ENCODE measurements at places on chromosomes 5 and 9.

DNA sequence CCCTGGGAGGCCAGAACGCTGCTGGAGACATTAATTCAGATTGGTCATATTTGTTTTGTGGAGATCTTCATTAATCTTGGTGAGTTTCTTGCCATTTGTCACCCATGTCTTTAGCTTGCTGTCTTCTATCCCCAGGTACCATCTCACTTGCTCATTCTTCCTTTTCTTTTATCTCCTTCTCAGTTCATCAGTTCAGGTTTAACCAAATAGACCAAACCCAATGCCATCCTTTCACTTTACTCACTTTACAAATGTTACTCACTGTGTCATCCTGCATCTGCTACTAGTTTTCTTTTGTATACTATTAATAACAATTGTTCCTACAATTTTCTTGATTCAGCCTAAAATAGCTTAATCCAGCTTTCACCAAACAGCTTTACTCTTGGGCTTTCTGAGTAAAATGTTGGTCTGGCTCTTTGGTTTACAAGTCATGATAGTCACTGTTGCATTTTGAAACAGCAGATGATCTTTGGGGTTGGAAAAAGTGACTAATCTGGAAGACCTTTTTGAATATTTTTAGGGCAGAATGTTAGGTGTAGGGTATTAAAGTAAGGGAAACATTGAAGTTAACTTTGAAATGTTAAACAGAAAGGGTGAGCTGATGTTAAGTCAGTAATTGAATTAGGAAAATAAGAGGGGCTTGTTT, 246.9 kb downstream of the ZSWIM6 start:
- no peak for DNase-seq

GRCh38 chr9:116576386-116576785, 110.7 kb upstream of the TRIM32 start:
- DNase-seq = no peak

DNA sequence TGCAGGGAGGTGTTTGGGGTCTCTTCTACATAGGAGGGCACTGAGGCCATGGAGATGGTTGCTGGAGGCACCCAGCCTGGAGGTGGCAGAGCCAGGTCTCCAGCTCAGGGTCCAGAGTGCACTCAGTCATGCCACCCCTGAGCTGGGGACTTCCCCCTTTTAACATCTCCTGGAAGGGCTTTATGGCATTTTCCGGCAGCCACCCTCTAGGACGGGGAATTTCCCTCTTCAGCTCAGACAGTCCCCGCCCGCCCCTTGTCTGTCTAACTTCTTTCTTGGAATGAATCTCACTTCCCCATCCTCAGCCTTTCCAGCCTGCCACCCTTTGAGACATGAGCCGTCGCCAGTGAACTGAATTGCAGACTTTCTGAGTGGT, 49.9 kb downstream of the COL15A1 start:
- no peak for DNase-seq

DNA sequence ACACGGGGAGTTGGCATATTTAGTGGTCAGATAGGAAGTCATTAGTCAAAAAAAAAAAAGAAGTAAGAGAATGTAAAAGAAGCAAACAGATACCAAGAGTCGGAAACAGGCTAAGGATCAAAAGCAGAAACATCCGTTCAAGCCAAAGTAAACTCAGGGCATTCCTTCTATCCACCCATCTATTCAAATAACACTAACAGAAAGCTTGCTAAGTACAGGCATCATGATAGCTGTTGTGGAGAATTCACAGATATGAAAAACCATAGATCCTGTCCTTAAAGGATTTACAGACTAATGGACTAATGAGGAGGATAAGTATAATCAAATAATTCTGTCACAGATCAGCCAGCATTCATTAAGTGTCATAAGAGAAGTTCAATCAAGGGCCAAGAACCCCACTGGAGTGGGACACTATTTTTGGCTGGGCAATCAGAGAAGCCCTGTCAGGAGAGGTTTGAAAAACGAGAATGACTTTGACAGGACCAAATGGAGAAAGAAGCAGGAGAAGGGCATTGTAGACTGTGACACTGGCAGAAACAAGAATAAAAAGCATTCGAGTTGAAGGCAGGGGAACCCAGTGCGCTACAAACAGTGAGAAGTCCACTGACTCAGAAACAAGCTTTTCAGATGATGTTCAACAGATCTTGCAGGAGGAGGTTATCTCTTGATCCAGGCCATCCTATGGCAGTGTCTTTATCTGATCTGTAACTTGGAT, 154.2 kb upstream of the TSLP start:
- no peak for DNase-seq

DNA sequence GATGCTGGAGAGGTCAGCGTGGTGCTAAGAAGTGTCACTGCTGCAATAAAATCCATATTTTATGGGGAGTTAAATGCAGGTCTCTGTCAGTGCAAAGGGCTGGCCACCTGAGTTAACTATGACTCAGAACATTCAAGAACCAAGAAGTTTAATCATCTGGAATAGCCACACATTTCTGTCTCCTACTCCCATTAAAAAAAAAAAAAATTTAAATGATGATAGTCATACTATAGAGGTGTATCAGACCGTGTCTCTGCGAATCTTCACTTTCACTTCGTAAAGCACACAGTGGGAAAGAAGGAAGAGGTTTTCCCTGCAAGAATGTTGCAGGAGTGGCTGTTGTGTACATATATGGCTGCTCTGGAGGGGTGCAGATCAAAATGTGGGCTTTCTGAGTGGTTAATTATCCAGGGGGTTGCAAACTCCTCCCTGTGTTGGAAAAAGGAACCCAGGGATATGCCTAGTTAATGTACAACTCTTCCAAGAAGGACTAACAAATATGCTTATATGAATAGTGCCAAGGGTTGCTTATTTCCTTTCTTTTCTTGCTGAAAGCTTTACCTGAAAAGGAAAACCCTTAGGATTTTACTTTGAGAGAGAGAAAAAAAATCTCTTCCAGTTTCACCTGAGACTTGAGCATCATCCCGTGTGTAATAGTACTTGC, 1.5 kb downstream of the CDH6 start:
- peak; percentile 20 for DNase-seq

DNA sequence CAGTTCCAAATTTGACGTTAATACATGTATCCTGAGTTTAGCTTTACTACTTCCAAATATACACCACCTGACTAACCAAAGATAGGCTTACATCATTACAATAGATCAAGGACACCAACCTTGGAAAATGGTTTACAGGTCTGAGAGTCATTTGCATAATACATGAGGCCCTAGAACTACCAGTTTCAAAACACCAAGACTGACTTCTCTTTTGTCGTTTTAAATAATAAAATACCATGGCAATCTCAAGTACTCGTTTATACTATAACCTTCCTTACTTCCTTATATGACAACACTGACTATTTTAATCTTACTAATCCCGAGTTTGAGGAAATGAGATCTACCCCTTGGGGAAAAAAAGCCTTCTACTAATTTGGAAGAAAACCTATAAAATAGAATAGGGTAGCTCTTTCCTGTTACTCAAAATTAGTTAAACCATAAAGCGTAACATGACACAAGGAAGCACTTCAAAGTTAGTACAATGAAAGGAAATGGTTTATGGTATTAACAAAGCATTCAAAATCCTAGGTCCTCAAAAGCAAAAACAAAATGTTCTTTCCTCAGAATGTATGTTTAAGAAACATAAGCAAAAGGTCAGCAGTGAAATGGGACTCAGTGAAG, 42.1 kb downstream of the UBQLN1 start:
- DNase-seq = no peak

GRCh38 chr9:91156451-91157234, 205.1 kb downstream of the AUH start:
- no peak for DNase-seq

GRCh38 chr5:164048359-164048926, 543.0 kb downstream of the MAT2B start:
- no peak for DNase-seq

DNA sequence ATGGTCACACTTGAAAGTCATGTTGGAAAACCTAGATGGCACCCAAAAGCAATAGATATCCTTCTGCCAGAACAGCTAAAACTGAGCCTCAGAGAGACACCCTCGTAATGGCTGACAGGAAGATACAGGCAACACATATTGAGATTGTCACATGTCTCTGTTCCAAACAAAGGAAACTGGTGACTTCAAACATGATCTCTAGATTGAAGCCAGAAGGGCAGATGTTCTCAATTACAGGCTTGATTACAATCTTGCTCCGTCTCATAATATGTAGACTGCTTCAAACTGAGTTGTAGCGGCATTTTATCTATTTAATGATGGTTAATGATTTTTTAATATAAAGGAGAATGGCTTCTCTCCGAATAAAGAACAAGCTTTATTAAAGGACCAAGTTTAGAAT, 774.3 kb downstream of the KCTD16 start:
- DNase-seq = no peak

Data from urothelium cell line (cell line).